ENCODE measurements at places on chromosomes 6 and 20.

GRCh38 chr20:61288331-61288784 is 36.3 kb downstream of the CDH4 start:
- DNase-seq, result no peak

DNA sequence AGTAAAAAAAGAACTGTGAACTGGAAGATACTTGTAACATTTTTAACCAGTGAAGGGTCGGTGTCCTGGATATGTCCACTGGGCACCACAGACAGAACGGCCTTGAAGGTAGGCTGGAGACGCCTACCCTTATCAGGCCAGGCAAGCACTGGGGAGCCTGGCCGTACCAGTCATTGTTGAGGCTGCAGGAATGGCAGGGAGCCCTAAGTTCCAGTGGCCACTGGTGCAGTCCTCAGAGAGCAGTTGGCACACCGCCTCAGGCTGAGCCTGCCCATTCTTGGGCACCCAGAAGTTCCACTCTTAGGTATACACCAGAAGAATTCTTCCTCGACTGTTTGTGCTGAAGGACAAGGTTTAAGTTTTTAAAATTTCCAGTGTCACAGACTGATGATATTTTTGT is 20.5 kb downstream of the DNAJC5 start:
- no peak for DNase-seq

- no peak for DNase-seq
Observed at GRCh38 chr20:29762620-29763019, 1494.8 kb upstream of the DEFB115 start.

DNA sequence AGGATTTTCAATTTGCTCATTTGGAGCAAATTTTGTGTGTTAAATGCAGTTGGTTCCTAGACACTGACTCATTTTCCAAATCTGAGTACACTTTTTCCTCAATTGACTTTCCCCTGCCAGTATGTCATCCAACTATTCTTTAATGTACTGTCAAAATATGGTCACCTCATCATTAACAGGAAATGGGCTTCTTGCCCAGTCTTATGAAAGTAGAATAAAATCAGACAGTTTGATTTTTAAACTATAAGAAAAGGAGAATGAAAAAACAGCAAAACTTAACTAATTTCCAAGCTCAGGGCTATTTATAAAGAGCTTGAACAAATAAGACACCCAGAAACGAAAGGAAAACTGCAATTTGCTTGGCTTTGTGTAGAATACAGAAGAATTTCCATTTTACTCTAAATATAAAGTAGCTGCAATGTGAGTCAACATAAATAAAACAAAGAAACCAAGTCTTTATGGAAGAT is 43.7 kb upstream of the RAB23 start:
- DNase-seq, result no peak

- no peak for DNase-seq
Observed at GRCh38 chr6:121435444-121436069, at the start of gene GJA1. GJA1 (plus strand) TSS chr6:121435646; CDS start chr6:121446848, 11,202 bp downstream.

GRCh38 chr6:99093456-99094190 is 145.9 kb upstream of the FBXL4 start:
- DNase-seq, result no peak

- DNase-seq, result no peak
Observed at GRCh38 chr20:50286609-50287008, 96.0 kb downstream of the CEBPB start.

DNA sequence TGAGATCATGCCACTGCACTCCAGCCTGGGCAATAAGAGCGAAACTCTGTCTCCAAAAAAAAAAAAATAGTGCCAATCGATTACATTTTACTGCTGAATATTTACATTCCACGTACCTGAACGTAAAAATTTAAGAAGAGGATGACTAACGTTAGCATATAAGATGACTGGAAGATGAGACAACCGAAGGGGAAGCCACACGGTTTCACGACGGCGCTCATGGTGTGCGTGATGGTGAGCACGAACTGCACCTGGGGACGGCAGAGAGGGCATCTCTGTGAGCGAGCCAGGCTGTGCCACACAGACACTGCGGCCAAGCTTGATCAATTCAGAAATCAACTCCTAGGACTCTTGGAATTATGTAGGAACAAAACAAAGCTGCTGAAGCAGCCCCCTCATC is 54.5 kb downstream of the ELOVL2 start:
- DNase-seq, result no peak

DNA sequence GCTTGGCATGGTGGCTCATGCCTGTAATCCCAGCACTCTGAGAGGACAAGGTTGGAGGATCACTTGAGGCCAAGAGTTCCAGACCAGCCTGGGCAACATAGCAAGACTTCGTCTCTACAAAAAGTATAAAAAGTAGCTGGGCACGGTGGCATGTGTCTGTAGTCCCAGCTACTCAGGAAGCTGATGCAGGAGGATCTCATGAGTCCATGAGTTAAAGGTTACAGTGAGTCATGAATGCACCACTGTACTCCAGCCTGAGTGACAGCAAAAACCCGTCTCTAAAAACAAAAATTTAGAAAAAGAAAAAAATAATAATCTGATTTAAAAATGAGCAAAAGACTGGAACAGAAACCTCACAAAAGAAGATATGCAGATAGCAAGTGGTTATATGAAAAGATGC is 279.7 kb downstream of the RNGTT start:
- no peak for DNase-seq

DNA sequence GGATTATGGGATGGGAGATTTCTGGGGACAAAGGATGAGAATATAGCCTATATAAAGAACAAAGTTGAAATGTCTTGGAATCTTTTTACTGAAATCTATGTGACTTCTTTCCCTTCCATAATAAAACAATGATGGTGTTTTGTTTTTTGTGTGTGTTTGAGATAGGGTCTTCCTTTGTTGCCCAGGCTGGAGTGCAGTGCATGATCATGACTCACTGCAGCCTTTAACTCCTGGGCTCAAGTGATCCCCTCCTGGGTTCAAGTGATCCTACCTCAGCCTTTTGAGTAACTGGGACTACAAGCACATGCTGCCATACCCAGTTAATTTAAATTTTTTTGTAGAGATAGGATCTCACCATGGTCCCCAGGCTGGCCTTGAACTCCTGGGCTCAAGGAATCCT is 50.9 kb downstream of the FAM217A start:
- no peak for DNase-seq

DNA sequence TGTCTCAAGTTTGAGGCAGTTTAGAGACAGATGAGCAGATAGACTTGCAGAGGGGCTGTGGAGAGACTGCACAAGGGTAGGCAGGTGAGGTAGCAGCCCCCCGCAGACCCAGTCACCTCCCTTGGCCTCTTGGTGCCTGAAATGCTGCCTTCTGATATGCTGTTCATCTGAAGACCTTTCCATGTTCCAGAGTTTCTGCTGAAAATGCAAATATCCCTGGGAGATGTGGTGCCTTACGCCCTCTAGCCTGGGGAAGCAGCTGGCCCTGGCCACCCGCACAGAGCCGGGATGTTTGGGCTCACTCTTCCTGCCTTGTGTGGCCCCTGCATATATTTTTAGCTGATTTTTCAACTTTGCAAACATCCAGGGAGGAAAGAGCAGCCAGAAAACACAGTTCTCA is 51.4 kb downstream of the TMEM242 start:
- DNase-seq, result no peak

GRCh38 chr20:57158474-57158873 is 108.0 kb downstream of the BMP7 start:
- DNase-seq, result no peak

DNA sequence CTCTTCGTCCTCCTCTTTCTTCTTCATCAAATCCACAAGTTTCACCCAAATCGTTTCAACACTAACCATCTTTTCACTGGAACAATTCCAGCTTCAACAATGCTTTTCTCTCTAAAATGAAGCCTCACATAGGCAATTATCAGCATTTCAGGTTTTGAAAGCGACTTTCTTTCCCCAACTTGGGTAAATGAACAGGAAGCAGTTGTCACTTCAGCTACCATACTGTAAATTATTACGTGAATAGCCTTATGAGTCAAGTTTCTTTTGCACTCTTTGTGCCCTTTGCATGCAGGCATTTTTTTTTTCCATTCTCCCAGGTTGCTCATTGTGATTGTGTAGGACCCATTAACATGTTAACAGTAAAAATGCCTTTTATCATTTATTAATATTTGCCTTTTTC is 121.7 kb upstream of the BTBD3 start:
- no peak for DNase-seq

DNA sequence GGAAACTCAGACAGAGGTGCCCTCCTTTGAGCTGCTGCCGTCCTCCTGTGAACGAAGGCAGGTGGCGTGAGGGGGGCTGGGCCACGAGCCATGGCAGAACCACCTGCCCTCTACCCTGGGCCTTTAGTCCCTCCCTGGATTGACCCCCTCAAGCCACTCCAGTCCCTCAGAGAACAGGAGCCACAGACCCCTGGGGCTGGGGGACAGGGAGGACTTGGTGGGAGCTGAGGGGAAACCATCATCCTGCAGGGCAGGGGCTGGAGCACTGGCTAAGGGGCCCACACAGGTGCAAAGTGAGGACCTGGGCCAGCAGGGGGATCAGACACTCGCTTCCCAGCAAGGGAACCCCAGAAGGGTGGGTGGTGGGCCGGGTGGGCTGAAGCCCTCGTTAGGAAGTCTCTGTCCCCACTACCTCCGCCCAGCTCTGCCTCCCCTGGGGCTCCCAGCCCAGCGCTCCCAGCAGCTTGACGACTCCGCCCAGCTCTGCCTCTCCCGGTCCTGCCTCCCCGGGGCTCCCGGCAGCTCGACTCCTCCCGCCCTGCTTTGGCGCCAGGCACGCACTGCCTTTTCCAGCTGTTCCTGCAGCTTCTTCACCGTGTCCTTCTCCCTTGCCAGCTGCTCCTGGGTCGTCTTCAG is 44.4 kb downstream of the DSTN start:
- peak; percentile 20 for DNase-seq

GRCh38 chr6:37373822-37374471 is 20.2 kb downstream of the RNF8 start:
- no peak for DNase-seq

GRCh38 chr6:29506446-29507067 is 18.8 kb upstream of the MAS1L start:
- DNase-seq, result no peak

DNA sequence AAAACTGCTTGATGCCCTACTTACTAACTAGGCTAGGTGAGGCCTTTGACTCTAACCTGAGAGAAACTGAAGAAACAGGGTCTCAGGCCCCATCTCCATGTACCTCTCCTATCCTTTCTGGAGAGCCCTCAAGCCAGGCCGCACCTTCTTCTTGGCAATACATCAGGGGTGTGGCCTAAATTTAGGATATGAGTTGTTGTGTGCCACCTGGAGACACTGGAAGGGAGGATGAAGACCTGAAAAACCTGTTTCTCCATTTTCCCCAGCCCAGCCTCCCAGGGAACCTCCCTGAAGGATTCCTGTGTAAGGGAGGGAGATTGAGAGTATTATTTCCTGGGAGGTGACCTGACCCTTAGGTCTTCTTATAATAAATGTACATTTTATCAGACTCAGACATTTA is 3.1 kb downstream of the LY6G6D start:
- no peak for DNase-seq

- peak; percentile 50 for DNase-seq
Observed at GRCh38 chr20:5504061-5504739, 187.4 kb upstream of the PROKR2 start.

GRCh38 chr6:106014955-106015354 is 71.2 kb upstream of the PRDM1 start:
- DNase-seq, result no peak

DNA sequence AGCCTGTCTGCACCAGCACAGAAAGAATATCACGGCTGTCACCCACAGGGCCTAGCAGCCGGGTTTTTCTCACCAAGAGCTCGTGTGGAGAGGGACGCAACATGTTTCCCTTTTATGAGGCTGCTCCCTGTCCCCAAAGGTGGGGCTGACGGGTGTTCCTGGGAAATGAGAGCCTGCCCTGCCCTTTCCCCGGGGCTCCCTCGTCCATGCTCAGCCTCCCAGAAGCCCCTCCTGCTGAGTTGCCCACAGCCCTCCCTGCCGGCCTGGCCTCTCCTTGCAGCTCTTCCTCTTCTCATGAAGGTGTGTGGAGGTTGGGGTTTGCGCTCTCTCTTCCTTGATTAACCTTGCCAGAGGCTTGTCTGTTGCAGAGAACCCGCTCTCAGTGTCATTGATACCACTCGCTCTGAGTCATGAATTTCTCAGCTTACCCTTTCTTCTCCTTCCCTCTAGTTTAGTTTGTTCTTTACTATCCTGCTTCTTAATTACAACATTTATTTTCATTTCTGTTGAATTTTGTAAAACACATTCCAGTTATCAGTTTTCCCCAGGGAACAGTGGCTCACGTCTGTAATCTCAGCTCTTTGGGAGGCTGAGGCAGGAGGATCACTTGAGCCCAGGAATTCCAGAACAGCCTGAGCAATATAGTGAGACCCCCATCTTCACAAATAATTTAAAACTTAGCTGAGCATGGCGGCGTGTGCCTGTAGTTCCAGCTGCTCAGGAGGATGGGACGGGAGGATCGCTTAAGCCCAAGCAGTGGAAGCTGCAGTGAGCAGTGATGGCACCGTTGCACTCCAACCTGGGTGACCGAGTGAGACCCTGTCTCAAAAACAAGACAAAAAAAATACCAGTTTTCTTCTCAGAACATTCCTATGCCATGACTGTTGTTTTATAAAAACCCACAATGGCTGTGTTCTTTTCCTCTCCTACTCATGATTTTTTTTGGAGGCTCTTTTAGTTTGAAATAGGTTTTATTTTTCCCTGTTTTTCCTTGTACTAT is 103.8 kb downstream of the TMEM242 start:
- DNase-seq, result no peak

DNA sequence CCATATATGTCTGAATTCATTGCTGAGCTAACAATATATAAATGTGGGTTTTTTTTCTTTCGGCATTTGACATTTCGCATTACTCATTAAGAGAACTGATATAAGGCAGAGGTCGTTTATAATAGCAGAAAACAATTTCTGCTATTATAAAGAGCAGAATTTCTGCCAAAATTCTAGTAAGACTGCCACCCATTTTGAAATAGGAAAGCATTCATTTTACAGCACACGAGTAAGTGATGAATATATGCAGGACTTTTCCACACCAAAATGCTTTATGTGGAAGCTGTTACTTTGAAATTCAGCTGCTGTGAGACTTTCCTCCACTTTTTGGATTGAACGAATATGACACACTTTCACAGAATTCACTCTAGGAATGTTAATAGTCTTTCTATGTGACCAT is 610.9 kb upstream of the MAN1A1 start:
- DNase-seq, result no peak

DNA sequence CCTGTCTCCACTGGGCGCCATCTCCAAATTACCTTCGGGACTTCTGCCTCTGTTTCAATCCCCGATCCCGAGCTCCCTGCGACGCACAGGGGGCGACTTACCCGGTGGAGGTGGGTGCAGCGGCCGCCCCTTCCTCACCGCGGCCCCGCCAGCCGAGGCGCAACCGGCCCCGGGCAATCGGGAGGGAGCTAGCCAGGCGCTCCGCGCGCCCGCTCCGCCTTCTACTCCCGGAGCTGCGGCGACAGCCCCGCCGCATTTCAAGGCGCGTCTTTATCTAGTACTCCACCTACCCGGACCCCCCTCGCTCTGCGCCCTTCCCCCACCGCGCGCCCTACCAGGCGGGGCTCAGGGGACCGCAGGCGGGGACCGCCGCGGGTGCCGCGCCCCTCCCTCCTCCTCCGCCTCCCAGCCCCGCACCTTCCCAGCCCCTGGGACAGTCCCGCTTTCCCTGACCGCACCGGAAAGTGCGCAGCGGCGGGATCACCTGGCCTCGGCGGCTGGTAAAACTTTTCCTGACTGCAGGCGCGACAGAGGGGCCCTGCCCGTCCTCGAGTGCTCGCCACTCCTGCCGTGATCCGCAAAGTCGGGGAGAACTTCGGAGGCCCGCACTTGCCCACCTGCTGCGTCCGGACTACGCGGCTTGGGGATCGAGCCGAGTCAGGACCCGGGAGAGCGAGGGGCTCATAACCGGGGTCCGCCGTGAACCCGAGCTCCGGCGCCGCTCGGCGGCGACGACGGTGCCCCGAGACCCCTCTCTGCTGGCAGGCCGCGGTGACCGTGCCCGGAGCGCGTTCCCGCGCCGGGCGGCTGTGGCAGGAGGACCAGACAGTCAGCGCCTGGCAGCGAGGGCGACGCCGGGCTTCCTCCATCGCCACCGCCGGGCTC is 8.0 kb upstream of the NKX2-2 start:
- DNase-seq, result no peak

All from DMS 273 treated with DMSO at 0.1 percent for 48 hours (cell line).